Activated CD8-positive, alpha-beta T cell treated with anti-CD3 and anti-CD28 coated beads, Interleukin-2, amount 10 ng/mL, durations not matched to agents 7 days and 5 days (primary cell): ENCODE measurements at places on chromosomes 7 and 10.
A peak's percentile ranks its signal among the peaks of the same experiment; 100 is the strongest.

DNA sequence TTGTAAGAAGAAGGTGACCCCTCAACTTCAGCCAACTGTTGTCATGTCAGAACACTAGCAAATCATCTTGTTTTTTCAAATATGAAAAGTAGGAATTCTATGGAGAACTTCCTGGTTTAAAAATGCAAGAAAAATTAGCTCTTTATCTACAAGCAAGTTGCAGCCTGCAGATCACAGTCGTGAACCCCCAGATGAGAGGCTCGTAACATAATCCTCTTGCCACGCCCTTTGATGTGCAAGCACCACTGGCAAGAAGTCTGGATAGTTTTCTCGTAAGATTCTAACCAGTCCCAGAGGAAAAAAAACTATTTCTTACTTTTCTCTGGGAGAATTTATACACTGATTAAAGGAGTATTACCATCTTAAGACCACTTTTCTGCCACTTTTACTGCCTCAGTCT, 132.3 kb downstream of the DPY19L1 start:
- no peak for DNase-seq
- no peak overlapping the region for H3K27ac ChIP-seq
- peaks cover 2% of the 10 kb centered on the region for H3K27me3 ChIP-seq
- no peak overlapping the region for H3K4me3 ChIP-seq

- H3K4me3 ChIP-seq = no peak overlapping the region
- H3K36me3 ChIP-seq = peaks cover 10% of the 10 kb centered on the region
- H3K27ac ChIP-seq = no peak overlapping the region
- DNase-seq = peak; percentile 4
These were observed 239.7 kb upstream of the KLF6 start for GRCh38 chr10:4024516-4025245.

- no peak overlapping the region for H3K4me3 ChIP-seq
- H3K36me3 ChIP-seq = peaks cover 42% of the 10 kb centered on the region
- no peaks in the 10 kb centered on the region for H3K27me3 ChIP-seq
- no peak overlapping the region for H3K27ac ChIP-seq
- no peaks in the 10 kb centered on the region for H3K4me1 ChIP-seq
These were observed 11.6 kb downstream of the ADCK2 start for GRCh38 chr7:140684066-140684950.

DNA sequence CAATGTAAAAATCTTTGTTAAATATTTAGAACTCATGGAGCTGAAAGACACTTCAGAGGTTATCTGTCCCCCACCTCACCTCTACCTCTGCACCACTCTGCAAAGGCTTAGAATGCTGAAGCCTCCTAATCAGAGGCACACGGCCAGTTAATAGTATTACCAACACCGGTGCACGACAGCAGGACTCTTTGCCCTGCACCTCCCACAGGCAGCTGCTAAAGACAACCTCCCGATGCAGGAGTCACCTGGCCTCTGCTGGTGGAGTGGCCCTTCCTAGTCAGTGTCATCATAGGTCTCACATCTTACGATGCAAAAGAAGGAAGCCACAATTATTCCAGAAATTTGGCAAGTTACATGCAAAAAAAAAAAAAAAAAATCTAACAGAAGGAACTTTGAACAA, 66.6 kb upstream of the MGMT start:
- DNase-seq = no peak
- no peak overlapping the region for H3K4me3 ChIP-seq
- no peaks in the 10 kb centered on the region for H3K36me3 ChIP-seq
- H3K4me1 ChIP-seq = no peaks in the 10 kb centered on the region
- no peaks in the 10 kb centered on the region for H3K27me3 ChIP-seq

- H3K4me1 ChIP-seq = no peaks in the 10 kb centered on the region
- H3K27me3 ChIP-seq = peaks cover 7% of the 10 kb centered on the region
- no peak overlapping the region for H3K27ac ChIP-seq
- DNase-seq = no peak
- H3K36me3 ChIP-seq = no peaks in the 10 kb centered on the region
These were observed 4.6 kb downstream of the SLC13A4 start for GRCh38 chr7:135723411-135723810.

GRCh38 chr10:31700181-31700611, 228.4 kb downstream of the ARHGAP12 start:
- no peak for DNase-seq
- H3K4me3 ChIP-seq = no peak overlapping the region
- H3K4me1 ChIP-seq = peaks cover 2% of the 10 kb centered on the region
- H3K27ac ChIP-seq = no peak overlapping the region
- peaks cover 3% of the 10 kb centered on the region for H3K36me3 ChIP-seq

DNA sequence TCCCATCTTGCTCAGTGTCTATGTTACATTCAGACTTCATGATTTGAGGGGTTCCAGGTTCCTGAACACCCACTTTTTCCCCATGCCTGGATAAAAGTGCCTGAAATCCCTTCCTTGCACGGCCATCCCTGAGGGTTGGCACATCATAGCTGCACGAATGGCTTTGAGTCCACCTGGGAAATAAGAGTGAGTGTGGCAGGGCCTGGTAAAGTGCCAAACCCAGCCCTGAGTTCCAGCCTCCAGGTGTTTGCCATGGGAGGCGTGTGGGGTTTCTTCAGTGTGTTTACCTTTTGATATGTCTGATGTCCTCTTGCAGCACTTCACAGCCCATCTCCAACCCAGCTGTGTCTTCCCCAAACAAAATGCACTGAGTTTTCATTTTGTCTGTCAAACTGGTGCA, 145.7 kb downstream of the PAXIP1 start:
- no peak overlapping the region for H3K4me3 ChIP-seq
- no peaks in the 10 kb centered on the region for H3K4me1 ChIP-seq
- no peaks in the 10 kb centered on the region for H3K36me3 ChIP-seq
- H3K27ac ChIP-seq = no peak overlapping the region
- no peaks in the 10 kb centered on the region for H3K27me3 ChIP-seq
- no peak for DNase-seq

DNA sequence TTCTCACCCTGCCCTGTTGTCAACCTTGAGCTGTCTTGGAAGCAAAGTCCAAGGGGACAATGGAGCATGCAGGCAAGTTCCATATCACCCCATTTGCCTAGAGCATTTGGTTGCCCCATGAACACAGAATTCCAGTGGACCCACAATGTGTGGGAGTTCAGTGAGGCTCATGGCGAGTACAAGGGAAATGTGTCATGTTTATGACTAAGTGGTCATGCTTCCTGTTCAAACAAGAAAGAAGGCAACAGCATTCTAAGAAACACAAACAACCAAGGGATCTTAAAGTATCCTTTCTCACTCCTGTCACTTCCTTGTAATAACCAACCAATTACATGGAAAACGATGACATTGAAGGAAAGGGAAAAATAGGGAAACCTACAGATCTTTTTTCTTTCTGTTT, 513.0 kb downstream of the INHBA start:
- no peak overlapping the region for H3K4me3 ChIP-seq
- no peaks in the 10 kb centered on the region for H3K27me3 ChIP-seq
- H3K36me3 ChIP-seq = no peaks in the 10 kb centered on the region

GRCh38 chr7:112439476-112439875, 10.8 kb upstream of the IFRD1 start:
- H3K36me3 ChIP-seq = no peaks in the 10 kb centered on the region
- H3K27ac ChIP-seq = no peak overlapping the region
- no peak overlapping the region for H3K4me3 ChIP-seq
- H3K4me1 ChIP-seq = no peaks in the 10 kb centered on the region
- no peak for DNase-seq
- H3K27me3 ChIP-seq = peaks cover 5% of the 10 kb centered on the region

GRCh38 chr10:76268954-76269353, 837.5 kb downstream of the LRMDA start:
- H3K27me3 ChIP-seq = no peaks in the 10 kb centered on the region
- no peaks in the 10 kb centered on the region for H3K36me3 ChIP-seq
- no peak overlapping the region for H3K4me3 ChIP-seq
- no peak for DNase-seq

DNA sequence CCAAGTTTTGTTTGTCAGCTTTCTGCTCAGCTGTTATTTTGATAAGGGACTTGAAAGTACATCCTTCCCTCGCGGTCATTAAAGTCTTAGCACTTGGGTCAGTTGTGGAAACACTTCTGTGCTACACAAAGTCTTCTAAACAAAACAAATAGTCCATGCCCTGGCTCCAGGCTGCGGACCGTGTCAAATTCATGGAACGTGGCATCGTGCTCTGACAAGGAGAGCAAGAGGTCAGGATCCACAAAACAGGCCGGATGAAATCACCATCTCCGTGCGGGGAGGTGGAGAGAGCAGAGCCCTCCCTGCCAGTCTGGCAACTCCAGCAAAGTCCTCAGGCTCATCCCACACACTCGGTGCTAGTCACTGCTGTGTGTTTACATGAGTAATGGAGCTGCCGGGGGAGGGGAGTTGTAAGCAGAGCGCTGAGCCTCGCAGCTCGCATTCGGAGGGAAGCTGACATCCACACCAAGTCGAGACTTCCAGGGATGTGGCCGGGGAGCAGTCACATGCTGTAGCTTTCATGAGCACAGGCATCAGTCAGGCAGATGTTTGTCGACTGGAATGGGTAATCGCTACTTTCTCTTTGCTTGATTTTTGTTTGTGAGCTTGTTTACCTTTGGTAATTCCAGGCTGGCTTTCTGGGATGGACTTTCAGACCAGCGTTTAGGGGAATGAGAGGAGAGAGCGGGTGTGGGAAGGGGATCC, 147.6 kb downstream of the ARID5B start:
- H3K4me1 ChIP-seq = peaks cover 99% of the 10 kb centered on the region
- peak overlapping the region; percentile 95 for H3K27ac ChIP-seq
- H3K27me3 ChIP-seq = no peaks in the 10 kb centered on the region
- H3K4me3 ChIP-seq = peak overlapping the region; percentile 77
- peak; percentile 46 for DNase-seq

- no peak overlapping the region for H3K27ac ChIP-seq
- no peak for DNase-seq
- H3K36me3 ChIP-seq = peaks cover 4% of the 10 kb centered on the region
These were observed 4.0 kb upstream of the PKD1L1 start for GRCh38 chr7:47952224-47952623.

- peaks cover 9% of the 10 kb centered on the region for H3K4me1 ChIP-seq
- no peak overlapping the region for H3K4me3 ChIP-seq
- no peak for DNase-seq
- no peaks in the 10 kb centered on the region for H3K36me3 ChIP-seq
These were observed 8.4 kb upstream of the TEX36 start for GRCh38 chr10:125691160-125691981.

GRCh38 chr7:132249256-132249971, 326.9 kb downstream of the PLXNA4 start:
- no peaks in the 10 kb centered on the region for H3K36me3 ChIP-seq
- H3K4me1 ChIP-seq = no peaks in the 10 kb centered on the region
- DNase-seq = no peak
- H3K27me3 ChIP-seq = peaks cover 7% of the 10 kb centered on the region
- no peak overlapping the region for H3K27ac ChIP-seq
- no peak overlapping the region for H3K4me3 ChIP-seq

DNA sequence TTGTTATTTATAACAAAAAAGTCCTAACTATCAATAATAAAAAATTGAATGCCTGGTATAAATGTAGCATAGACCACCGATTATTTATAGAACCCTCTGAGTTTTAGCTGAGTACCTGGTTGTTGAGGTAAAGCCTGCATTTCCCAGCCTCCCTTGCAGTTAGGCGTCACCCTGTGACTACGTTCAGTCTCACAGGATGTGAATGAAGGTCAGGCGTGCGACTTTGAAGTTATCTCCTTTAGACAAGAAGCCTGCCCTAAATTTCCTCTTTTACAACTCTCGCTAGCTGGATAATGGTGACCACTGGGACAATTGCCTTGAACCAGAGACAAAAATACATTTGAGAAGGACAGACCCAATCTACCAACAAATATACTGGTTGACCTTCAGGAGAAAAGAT, 67.5 kb upstream of the TES start:
- no peaks in the 10 kb centered on the region for H3K27me3 ChIP-seq
- no peak overlapping the region for H3K4me3 ChIP-seq
- peaks cover 33% of the 10 kb centered on the region for H3K36me3 ChIP-seq
- H3K4me1 ChIP-seq = peaks cover 76% of the 10 kb centered on the region
- H3K27ac ChIP-seq = peak overlapping the region; percentile 94

DNA sequence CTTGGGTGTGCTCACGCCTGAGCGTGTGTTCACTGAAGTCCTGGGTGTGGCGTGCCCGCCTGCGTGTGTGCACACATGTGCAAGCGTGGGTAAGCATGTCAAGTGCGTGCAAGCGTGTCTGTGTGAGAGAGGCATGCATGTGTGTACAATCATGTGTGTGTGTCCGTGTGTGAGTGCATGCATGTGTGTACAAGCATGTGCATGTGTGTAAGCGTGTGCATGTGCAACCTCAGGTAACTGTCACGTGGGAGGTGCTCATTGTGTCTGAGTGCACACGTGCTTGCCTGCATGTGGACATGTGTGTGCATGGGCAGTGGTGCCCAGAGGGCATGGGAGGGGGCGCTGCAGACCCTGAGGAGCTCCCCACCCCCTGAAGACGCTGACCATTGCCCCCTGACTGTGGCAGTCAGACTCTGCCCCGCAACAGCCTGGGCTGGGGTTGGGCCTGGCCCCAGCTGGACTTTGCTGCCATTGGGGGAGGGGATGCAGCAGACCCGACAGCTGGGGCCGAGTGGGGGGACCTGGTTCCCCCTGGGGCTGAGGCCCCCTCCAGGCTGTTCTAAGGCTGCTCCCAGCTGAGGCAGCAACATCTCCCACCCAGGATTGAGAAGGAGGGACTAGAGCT, 88.1 kb downstream of the UNCX start:
- H3K27me3 ChIP-seq = peaks cover 6% of the 10 kb centered on the region
- DNase-seq = no peak
- no peaks in the 10 kb centered on the region for H3K4me1 ChIP-seq
- H3K4me3 ChIP-seq = no peak overlapping the region
- no peaks in the 10 kb centered on the region for H3K36me3 ChIP-seq

- peak overlapping the region; percentile 25 for H3K27ac ChIP-seq
- H3K36me3 ChIP-seq = peaks cover 6% of the 10 kb centered on the region
- peak; percentile 55 for DNase-seq
- peak overlapping the region; percentile 55 for H3K4me3 ChIP-seq
These were observed 6.0 kb upstream of the GATA3 start for GRCh38 chr10:8048281-8049008.

- H3K27me3 ChIP-seq = peaks cover 10% of the 10 kb centered on the region
- no peak overlapping the region for H3K4me3 ChIP-seq
- no peak overlapping the region for H3K27ac ChIP-seq
- H3K36me3 ChIP-seq = no peaks in the 10 kb centered on the region
These were observed 87.2 kb downstream of the KCNMA1 start for GRCh38 chr10:77550378-77550777.

GRCh38 chr7:114086537-114086913, 167.7 kb upstream of the PPP1R3A start:
- H3K27ac ChIP-seq = peak overlapping the region; percentile 15
- H3K36me3 ChIP-seq = peaks cover 2% of the 10 kb centered on the region
- peaks cover 30% of the 10 kb centered on the region for H3K4me1 ChIP-seq
- DNase-seq = peak; percentile 21
- H3K27me3 ChIP-seq = peaks cover 67% of the 10 kb centered on the region
- peak overlapping the region; percentile 73 for H3K4me3 ChIP-seq

DNA sequence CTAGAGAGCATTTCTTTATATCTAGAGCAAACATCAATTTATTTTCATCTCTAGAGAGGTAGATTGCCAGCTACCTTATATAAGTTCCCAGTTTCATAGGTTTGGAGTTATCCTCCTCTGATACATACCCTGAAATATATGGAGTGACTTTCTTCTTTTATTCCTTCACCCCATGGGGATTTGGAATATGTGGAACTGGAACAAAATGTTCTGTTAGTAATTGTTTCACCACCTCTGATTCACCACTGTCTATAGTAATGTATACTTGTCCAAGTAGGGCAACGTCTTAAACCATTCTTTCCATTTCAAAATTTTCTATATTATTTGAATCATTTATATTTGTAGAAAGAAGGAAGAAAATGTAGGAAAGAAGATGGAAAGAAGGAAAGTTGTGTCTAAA, 511.2 kb upstream of the KCND2 start:
- no peaks in the 10 kb centered on the region for H3K27me3 ChIP-seq
- no peaks in the 10 kb centered on the region for H3K4me1 ChIP-seq
- no peak overlapping the region for H3K4me3 ChIP-seq
- H3K36me3 ChIP-seq = no peaks in the 10 kb centered on the region
